ENCODE measurements at places on chromosomes 1 and 21. TPM values are rescaled to one million over a fixed set of nuclear protein-coding genes. Genes with fewer than 3 reads are reported as not detected.

GRCh38 chr1:201422436-201423030 lies 1.0 kb upstream of the TNNI1 start:
- peaks cover 4% of the 10 kb centered on the region for H3K36me3 ChIP-seq
- peak; percentile 94 for DNase-seq
- no peak overlapping the region for H3K4me3 ChIP-seq
- H3K27me3 ChIP-seq: no peaks in the 10 kb centered on the region
- peak overlapping the region; percentile 94 for H3K27ac ChIP-seq

- DNase-seq: peak; percentile 66
- peak within 1 kb of the TSS; percentile 35 for H3K27ac ChIP-seq
- no peaks in the 10 kb centered on the region for H3K36me3 ChIP-seq
- peak within 1 kb of the TSS; percentile 80 for H3K4me3 ChIP-seq
- no peaks in the 10 kb centered on the region for H3K27me3 ChIP-seq
Measured at GRCh38 chr21:45542242-45542666, at the start of gene SLC19A1. TSS of gene SLC19A1 (minus strand) at chr21:45542440. CDS start at chr21:45537959, 4,481 bp downstream.

- H3K4me3 ChIP-seq: no peak overlapping the region
- H3K36me3 ChIP-seq: no peaks in the 10 kb centered on the region
- H3K27ac ChIP-seq: no peak overlapping the region
- H3K27me3 ChIP-seq: no peaks in the 10 kb centered on the region
- DNase-seq: no peak
- H3K4me1 ChIP-seq: no peaks in the 10 kb centered on the region
Measured at GRCh38 chr1:154661110-154661509, 53.1 kb upstream of the ADAR start.

DNA sequence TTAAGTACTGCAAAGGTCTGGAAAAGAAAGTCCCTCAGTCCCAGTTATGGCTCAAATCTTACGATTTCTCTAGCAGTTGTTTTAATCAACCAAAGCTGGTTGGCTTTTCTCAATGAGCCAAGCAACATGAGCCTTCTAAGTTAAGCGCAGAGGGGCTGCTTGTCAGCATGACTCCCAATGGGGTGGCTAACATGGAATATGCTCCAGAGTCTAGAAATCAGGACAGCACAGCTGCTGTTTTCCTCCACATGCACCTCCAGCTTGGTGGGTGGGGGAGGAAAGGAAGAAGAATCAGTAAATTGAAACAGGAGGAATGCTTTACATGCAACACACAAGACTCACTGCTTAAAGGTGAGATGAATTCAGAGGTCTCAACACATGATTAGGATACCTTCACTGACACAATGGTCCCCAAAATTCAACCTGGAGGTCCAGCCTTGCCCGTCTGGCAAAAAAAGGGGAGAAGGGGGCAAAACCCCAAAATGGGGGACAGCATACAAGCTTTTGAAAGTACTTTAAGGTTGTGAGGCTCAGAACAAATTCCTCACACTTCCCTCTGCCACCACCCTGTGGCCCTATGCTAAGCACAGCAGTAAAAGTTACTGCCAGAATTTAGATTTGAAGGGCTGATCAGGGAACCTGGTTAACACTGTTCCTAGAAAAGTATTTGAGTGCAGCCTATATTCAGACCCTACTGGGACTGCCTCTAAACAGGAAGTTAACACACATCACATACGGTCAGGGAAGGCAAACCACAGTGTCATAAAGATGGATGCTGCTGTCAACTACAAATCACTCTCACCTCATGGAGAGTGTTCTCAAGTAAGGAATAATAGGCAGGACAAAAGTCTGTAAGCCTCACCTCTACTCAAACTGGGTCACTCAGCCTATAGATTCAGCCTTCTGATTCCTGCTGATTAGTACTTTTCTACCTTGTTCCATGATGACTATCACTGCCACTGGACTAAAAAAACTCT lies 2.6 kb downstream of the GATAD2B start:
- H3K27me3 ChIP-seq: no peaks in the 10 kb centered on the region
- H3K36me3 ChIP-seq: no peaks in the 10 kb centered on the region
- no peak overlapping the region for H3K27ac ChIP-seq
- no peak overlapping the region for H3K4me3 ChIP-seq
- peak; percentile 28 for DNase-seq

- H3K27me3 ChIP-seq: no peaks in the 10 kb centered on the region
- H3K4me1 ChIP-seq: no peaks in the 10 kb centered on the region
Measured at GRCh38 chr1:207578796-207579435, 66.0 kb upstream of the CR1L start.

DNA sequence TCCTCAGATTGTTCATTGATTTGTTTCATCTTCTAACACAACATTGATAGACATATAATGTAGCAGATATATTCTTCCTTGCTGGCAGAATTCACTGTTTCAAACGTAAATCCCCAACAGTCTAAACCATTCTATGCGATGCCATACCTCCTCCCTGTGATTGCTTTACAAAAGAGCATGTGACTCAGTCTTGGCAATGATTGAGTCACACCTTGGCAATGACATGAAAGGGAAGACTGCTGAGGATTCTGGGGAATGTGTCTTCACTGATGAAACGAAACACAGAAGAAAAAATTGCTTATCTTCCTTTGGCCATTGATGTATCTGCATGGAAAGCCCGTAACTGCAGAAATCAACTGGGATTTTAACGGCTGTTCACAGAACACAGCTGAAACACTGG lies 409.6 kb upstream of the ZRANB2 start:
- H3K27ac ChIP-seq: no peak overlapping the region
- H3K4me3 ChIP-seq: no peak overlapping the region
- H3K27me3 ChIP-seq: no peaks in the 10 kb centered on the region
- no peaks in the 10 kb centered on the region for H3K4me1 ChIP-seq

GRCh38 chr1:169005776-169006175 lies 100.7 kb upstream of the ATP1B1 start:
- no peak overlapping the region for H3K4me3 ChIP-seq
- no peak for DNase-seq
- H3K4me1 ChIP-seq: no peaks in the 10 kb centered on the region
- no peaks in the 10 kb centered on the region for H3K36me3 ChIP-seq
- H3K27ac ChIP-seq: no peak overlapping the region

The SPATA21 gene
- total RNA-seq: 0.05 TPM

- H3K27me3 ChIP-seq: no peaks in the 10 kb centered on the region
- DNase-seq: no peak
- H3K4me3 ChIP-seq: no peak overlapping the region
- peaks cover 12% of the 10 kb centered on the region for H3K4me1 ChIP-seq
- no peak overlapping the region for H3K27ac ChIP-seq
Measured at GRCh38 chr1:15197591-15198447, 44.3 kb downstream of the TMEM51 start.
